Activated CD4-positive, alpha-beta T cell treated with anti-CD3 and anti-CD28 coated beads, Interleukin-2, Interleukin-4, amounts not matched to agents 100 ng/mL and 50 ng/mL, durations not matched to agents 16 hours and 8 hours (primary cell): ENCODE measurements at places on chromosomes 5 and 9.

DNA sequence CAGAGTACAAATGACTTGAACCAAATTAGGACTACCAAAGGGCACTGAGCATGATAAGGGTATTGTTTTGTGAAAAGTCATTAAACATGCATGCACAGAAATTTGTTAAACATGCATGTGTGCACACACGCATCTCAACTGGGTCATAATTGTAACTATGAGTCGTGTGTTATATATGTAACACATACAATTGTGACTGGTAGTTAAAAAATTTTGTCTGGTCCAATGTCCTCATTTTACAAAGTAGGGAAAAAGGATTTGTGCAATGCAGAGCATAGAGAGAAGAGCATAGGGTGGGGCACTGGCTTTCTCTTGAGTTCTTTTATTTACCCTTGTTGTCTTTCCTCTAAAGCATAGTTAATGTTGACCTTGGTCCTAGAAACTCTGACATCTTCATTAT lies 19.3 kb upstream of the IGFBPL1 start:
- no peak for DNase-seq

DNA sequence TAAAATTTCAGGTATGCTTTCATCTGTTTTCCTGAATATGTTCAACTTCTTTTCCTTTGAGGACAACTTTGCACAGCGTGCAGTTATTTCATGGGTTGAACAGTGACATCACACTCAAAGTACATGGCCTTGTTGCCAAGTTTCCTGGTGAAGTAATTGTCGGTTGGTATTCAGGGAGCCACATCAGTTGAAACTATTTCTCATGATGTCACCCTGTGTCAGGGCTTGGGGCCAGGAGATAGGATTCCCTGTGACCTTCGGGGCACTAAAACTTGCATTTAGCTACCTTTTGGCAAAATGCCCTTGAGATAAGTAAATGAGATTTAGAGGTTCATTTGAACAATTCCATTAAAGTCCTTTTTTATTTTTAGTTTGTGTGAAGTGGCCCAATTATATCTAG lies 383.9 kb downstream of the SH3GL2 start:
- DNase-seq: no peak

- peak; percentile 43 for DNase-seq
These were observed at the start of gene GPR150 for GRCh38 chr5:95620030-95620869. TSS of gene GPR150 (plus strand) at chr5:95620087. CDS start at chr5:95620276, 189 bp downstream.

DNA sequence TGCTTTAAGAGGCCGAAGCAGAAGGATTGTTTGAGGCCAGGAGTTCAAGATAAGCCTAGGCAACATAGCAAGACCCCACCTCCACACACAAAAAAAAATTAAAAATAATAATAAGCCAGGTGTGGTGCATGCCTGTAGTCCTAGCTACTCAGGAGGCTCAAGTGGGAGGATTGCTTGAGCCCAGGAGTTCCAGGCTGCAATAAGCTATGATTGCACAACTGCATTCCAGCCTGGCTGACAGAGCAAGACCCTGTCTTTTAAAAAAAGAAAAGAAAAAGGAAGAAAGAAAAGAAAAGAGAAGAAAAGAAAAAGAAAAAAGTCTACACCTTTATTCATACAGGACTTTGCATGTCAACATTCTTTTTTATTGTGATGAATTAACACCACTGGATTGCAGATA lies 2125.8 kb downstream of the MAT2B start:
- no peak for DNase-seq

- no peak for DNase-seq
These were observed 74.3 kb upstream of the MOCS2 start for GRCh38 chr5:53183880-53184279.

- no peak for DNase-seq
These were observed 62.1 kb upstream of the CTXN3 start for GRCh38 chr5:127586811-127587210.

GRCh38 chr9:86753836-86754235 lies 193.5 kb downstream of the GAS1 start:
- no peak for DNase-seq

GRCh38 chr5:6517510-6517909 lies 68.9 kb downstream of the UBE2QL1 start:
- no peak for DNase-seq

DNA sequence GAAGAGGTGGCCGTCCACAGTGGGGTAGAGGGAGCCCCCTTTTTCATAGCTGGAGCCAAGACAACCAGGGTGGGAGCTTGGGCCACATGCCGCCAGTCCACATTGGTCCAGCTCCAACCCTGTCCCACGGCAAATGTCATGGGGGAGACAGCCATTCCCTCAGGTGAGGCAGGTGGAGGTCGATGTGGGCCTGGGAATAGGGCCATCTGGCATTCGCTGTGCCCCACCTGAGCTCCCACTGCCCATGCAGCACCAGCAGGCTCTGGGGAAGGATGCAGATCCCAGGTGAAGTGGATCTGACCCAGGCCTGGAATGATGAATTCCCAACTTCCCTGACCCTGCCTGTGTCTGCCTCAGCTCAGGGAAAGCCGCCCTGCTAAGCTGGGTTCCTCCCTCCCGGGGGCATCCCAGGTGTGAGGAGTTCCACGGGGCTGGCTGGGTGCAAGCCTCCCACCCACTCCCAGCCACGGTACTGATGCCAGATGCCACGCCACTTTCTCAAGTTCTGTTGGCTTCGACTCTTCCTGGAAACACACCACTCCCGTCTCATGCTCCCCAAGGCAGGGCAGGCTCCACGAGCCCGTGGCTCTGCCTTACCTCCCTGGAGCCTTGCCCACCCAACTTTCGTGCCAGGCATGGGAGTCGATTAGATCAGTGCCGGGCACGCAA lies 25.2 kb upstream of the FCN2 start:
- no peak for DNase-seq

GRCh38 chr5:127447827-127448226 lies 69.6 kb upstream of the PRRC1 start:
- no peak for DNase-seq

DNA sequence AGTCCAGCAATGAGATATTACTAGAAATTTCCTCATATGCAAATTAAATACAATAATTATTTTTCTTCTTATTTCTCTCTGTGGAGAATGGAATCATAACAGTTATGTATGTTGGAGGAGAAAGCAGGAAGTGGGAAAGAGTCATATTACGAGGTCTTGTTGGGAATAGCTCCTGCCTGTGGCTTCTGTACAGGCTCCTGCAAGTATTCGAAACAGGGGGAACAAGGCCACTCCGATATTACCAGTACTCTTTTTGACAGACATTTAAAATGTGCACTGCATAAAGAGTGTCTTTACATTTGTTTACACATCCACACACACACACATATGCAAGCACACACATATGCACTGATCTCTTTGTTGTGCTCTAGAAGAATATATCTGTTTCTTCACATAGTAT lies 812.0 kb upstream of the ZNF608 start:
- DNase-seq: no peak

GRCh38 chr5:55160493-55161209 lies 680 bp downstream of the GPX8 start:
- DNase-seq: no peak

- no peak for DNase-seq
These were observed 91.0 kb downstream of the HSPA4 start for GRCh38 chr5:133142782-133143181.

GRCh38 chr5:112217843-112218579 lies 201.1 kb downstream of the EPB41L4A start:
- no peak for DNase-seq

GRCh38 chr5:151721812-151722391 lies 35.2 kb upstream of the SPARC start:
- no peak for DNase-seq

GRCh38 chr5:127909066-127909465 lies 174.5 kb upstream of the SLC12A2 start:
- peak; percentile 11 for DNase-seq

- no peak for DNase-seq
These were observed 212.0 kb upstream of the POU5F2 start for GRCh38 chr5:93953442-93953841.

DNA sequence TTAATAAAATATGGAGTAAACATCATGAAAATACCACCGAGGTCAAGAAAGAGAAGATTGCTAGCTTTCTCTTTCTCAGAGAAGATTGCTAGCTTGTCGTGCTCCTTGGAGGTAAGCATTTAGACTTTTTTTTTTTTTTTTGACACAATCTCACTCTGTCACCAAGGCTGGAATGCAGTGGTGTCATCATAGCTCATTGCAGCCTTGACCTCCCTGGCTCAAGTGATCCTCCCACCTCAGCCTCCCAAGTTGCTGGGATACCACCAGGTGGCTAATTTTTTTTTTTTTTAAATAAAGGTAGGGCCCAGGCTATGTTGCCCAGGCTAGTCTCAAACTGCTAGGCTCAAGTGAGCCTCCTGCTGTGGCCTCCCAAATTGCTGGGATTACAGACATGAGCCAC lies 26.3 kb upstream of the CPLANE1 start:
- no peak for DNase-seq

DNA sequence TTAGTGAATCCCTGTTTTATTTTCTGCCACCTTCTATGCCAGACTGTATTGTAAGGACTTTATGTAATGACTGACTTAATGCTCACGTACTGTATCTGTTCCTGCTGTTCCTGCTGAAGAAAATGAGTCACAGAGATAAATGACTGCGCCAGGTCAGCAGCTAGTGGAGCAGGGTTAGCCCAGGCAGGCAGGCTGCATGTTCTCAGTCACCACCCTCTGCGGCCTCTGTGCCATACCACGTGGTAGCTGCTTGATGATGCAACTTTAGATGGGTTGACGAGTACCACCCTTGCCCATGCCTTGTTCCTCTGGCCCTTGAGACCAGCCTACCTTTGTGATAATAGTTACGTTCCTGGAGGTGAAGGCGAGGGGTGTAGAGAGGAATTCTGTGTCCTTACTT lies 161.9 kb downstream of the TRIO start:
- peak; percentile 7 for DNase-seq

DNA sequence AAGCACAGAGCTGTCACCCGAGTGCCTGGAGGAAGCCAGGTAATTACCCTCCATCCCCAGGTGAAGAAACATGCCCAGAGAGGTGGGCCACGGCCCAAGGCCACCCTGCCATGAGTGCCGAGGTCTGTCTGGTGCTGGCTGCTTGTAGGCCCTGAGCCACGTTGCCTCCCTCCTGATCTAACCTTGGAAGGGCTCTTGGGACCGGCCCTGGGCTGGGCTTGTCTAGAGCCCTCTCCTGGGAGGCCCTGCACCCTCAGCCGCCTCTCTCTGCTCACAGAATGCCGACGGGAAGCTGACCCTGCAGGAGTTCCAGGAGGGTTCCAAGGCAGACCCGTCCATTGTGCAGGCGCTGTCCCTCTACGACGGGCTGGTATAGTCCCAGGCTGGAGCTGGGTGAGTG lies 39.4 kb upstream of the HMCN2 start:
- no peak for DNase-seq

DNA sequence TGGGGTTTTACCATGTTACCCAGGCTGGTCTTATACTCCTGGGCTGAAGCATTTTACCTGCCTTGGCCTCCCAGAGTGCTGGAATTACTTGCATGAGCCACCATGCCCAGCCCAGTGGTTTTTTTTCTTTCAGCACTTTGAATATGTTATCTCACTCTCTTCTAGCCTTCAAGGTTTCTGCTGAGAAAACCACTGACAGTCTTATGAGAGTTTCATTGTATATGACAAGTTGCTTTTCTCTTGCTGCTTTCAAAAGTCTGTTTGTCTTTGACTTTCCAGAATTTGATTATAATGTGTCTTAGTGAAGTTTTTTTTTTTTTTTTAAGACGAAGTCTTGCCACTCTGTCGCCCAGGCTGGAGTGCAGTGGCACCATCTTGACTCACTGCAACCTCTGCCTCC lies 43.1 kb upstream of the BNIP1 start:
- DNase-seq: no peak

DNA sequence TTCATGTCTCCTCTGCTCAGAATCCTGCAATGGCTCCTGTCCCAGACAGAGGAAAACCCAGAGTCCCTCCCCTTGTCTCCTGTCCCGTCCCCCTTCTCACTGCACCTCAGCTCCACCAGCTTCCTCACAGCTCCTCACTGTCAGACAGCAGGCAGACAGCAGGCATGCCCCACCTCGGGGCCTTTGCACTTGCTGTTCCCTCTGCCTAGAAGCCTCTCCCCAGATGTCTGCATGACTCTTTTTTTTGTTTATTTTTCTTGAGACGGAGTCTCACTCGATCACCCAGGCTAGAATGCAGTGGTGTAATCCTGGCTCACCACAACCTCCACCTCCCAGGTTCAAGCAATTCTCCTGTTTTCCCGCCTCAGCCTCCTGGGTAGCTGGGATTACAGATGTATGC lies 8.8 kb upstream of the SLC6A7 start:
- no peak for DNase-seq

DNA sequence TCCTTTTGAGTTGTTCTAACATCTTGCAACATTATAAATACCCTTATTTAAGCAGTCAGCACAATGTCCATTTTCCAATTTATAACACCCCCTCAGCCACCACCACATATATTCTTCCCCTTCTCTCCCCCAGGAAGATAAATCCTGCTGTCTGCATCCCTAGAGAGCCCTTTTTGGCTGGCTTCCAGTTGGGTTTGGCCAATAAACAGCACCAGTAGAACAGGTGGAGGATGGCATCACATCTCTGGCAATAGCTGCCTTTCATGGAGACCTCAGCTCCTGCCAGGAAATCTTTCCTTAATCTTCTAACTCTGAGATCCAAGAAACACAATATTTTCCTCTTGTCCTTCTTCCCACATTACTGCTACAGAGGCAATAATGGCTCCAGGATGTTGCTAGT lies 53.7 kb downstream of the TRIM36 start:
- no peak for DNase-seq

GRCh38 chr5:176157656-176158055 lies 80.6 kb upstream of the SIMC1 start:
- no peak for DNase-seq

- no peak for DNase-seq
These were observed 15.6 kb upstream of the TUT7 start for GRCh38 chr9:86369810-86370209.

- no peak for DNase-seq
These were observed 612.5 kb downstream of the PRELID2 start for GRCh38 chr5:145222622-145223021.

DNA sequence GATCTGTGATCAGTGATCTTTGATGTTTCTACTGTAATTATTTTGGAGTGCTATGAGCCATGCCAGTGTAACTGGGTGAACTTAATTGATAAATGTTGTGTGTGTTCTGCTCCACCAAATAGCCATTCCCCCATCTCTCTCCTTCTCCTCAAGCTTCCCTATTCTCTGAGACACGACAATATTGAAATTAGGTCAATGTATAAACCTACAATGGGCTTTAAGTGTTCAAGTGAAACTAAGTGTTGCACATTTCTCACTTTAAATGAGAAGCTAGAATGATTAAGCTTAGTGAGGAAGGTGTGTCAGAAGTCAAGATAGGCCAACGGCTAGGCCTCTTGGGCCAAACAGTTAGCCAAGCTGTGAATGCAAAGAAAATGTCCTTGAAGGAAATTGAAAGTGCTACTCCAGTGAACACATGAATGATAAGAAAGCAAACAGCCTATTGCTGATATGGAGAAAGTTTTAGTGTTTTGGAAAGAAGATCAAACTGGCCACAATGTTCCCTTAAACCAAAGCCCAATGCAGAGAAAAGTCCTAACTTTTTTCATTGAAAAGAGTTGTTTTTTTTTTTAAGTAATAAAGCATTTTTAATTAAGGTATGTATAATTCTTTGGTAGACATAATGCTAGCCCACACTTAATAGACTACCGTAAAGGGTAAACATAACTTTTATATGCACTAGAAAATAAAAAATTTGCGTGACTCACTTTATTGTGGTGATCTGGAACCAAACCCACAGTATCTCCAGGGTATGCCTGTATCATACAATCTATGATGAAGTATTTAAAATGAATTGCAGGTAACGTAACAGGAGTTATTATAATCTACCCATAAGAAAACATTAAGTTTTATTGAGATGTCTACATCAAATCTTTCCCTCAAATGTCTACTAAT lies 42.5 kb upstream of the ALDH1A1 start:
- DNase-seq: no peak
